Stomach (tissue), 19 donors: ENCODE measurements at places on chromosomes 7 and 10.

GRCh38 chr7:155398944-155399343 lies 59.0 kb upstream of the EN2 start:
- no peaks in the 10 kb centered on the region for H3K36me3 ChIP-seq
- no peaks in the 10 kb centered on the region for H3K4me1 ChIP-seq
- H3K27ac ChIP-seq: no peak overlapping the region
- peaks cover 4% of the 10 kb centered on the region for H3K27me3 ChIP-seq
- DNase-seq: no peak

GRCh38 chr7:100693312-100694097 lies 545 bp downstream of the GIGYF1 start:
- peaks cover 37% of the 10 kb centered on the region for H3K4me1 ChIP-seq
- no peak for DNase-seq
- H3K4me3 ChIP-seq: peak overlapping the region; percentile 98
- peaks cover 15% of the 10 kb centered on the region for H3K36me3 ChIP-seq
- no peaks in the 10 kb centered on the region for H3K27me3 ChIP-seq
- H3K27ac ChIP-seq: peak overlapping the region; percentile 77

DNA sequence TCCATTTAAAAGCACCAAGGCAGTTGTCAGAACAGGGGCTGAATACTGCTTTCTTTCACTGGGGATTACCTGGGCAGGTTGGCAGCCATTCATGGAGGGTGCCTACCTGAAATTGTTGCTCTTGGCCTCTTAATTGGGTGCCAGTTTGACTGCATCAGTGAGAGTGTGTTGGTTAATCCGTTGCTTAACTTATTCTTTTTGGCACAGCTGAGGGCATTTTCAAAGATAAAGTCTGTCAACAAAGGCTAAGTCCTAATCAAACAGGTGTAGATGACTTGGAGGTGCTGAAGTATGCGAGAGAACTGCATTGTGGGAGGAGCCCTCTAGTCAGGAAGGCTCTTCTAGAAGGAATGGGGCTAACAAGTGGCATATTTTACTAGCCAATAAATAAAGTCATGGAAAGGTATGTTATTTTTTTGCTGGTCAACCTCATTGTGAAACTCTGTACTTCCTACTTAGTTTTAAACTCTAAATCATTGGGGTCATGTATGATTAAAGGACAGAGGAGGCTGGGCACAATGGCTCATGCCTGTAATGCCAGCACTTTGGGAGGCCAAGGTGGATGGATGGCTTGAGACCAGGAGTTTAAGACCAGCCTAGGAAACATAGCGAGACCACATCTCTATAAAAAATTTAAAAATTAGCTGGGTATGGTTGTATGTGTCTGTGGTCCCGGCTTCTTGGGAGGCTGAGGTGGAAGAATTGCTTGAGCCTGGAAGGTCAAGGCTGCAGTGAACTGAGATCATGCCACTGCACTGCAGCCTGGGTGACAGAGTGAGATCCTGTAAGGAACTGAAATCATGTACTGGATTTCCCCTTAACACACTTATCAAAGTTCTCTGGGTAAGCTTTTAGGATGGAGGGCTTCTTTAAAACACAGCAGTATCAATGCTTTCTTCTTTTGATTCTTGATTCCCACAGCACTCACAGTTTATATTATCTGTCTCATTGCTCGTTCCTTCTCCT lies 134.1 kb downstream of the LRMDA start:
- DNase-seq: peak; percentile 53
- H3K36me3 ChIP-seq: no peaks in the 10 kb centered on the region
- no peak overlapping the region for H3K4me3 ChIP-seq

DNA sequence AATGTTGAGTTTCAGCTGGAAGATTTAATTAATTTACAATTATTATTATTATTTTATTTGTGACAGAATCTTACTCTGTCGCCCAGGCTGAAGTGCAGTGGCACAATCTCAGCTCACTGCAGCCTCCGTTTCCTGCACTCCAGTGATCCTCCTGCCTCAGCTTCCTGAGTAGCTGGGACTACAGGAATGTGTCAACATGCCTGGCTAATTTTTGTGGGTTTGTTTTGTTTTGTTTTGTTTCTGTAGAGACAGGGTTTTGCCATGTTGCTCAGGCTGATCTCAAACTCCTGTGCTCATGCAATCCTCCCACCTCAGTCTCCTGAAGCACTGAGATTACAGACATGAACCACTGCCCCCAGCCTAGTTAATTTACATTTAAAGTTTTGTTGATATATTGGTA lies 93.8 kb upstream of the MEOX2 start:
- no peak overlapping the region for H3K4me3 ChIP-seq
- no peak for DNase-seq
- no peak overlapping the region for H3K27ac ChIP-seq
- no peaks in the 10 kb centered on the region for H3K27me3 ChIP-seq
- no peaks in the 10 kb centered on the region for H3K36me3 ChIP-seq
- H3K4me1 ChIP-seq: no peaks in the 10 kb centered on the region

GRCh38 chr7:47407821-47408674 lies 173.9 kb downstream of the TNS3 start:
- H3K4me1 ChIP-seq: peaks cover 70% of the 10 kb centered on the region
- DNase-seq: peak; percentile 38
- peaks cover 9% of the 10 kb centered on the region for H3K36me3 ChIP-seq

GRCh38 chr7:39580149-39580874 lies 14.1 kb downstream of the YAE1 start:
- no peak overlapping the region for H3K4me3 ChIP-seq
- H3K27me3 ChIP-seq: no peaks in the 10 kb centered on the region
- peak; percentile 97 for DNase-seq
- H3K27ac ChIP-seq: no peak overlapping the region
- H3K36me3 ChIP-seq: no peaks in the 10 kb centered on the region

DNA sequence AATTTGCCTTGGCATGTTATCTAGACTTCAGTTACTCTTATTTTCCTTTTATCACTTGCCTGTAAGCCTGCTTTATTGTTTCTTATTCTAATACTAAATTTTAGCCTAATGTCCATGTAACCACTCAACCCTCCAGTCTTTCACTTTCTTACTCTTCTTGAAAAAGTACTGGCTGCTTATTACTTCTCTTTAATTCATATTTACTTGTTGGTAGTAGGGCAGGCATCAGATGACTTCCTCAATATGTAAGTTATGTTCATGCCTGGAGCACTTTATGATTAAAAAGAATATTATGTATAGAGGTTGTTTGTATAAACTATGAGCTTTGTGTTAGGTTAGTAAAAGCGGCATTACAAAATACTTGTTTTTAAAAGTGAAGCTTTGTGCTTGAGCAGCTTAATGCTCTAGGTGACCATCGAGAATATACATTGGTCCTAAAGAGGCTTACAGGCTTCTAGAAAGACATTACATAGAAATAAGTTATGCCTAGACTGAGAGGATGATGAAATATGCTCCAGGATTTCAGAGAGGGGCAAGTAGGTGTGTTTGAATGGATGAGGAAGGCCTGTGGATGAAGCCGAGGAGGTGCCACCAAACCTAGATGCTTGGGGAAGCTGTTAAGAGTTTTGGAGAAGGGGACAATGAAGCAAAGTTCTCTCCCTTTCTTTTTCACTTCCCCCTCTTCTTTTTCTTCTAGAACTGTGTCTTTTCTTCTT lies 207.1 kb upstream of the HDAC9 start:
- H3K27me3 ChIP-seq: no peaks in the 10 kb centered on the region
- H3K4me3 ChIP-seq: no peak overlapping the region
- no peaks in the 10 kb centered on the region for H3K36me3 ChIP-seq
- DNase-seq: no peak

DNA sequence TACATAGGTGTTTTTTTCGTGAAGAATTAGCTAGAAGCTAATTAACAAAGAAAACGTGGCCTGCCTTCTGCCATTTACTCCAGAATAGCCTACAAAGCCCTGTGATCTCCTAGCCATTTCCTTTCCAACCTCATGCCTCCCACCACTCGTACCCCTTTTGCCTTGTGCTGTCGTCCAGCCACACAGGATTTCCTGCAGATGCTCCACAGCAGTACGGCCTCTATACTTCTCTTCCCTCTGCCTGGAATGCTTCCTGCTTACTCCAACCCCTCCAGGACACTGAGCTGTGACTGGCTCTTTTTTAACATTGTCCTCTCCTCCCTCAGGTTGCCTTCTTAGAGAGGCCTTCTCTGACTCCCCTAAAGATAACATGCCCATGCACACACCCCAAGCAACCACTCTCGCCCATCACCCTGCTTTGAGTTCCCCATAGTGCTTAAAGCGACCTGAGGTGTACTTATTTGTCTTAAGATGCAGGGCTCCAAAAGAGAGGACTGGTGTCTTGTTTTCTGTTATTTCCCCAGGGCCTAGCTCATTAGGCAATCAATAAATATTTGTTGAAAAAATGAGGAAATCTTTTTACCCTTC lies 32.7 kb downstream of the STK17A start:
- peaks cover 52% of the 10 kb centered on the region for H3K36me3 ChIP-seq
- no peak overlapping the region for H3K4me3 ChIP-seq
- H3K4me1 ChIP-seq: peaks cover 31% of the 10 kb centered on the region
- H3K27ac ChIP-seq: no peak overlapping the region

GRCh38 chr7:96449094-96449493 lies 127.2 kb upstream of the SLC25A13 start:
- DNase-seq: no peak
- no peaks in the 10 kb centered on the region for H3K4me1 ChIP-seq
- no peak overlapping the region for H3K4me3 ChIP-seq
- no peaks in the 10 kb centered on the region for H3K27me3 ChIP-seq
- no peak overlapping the region for H3K27ac ChIP-seq

DNA sequence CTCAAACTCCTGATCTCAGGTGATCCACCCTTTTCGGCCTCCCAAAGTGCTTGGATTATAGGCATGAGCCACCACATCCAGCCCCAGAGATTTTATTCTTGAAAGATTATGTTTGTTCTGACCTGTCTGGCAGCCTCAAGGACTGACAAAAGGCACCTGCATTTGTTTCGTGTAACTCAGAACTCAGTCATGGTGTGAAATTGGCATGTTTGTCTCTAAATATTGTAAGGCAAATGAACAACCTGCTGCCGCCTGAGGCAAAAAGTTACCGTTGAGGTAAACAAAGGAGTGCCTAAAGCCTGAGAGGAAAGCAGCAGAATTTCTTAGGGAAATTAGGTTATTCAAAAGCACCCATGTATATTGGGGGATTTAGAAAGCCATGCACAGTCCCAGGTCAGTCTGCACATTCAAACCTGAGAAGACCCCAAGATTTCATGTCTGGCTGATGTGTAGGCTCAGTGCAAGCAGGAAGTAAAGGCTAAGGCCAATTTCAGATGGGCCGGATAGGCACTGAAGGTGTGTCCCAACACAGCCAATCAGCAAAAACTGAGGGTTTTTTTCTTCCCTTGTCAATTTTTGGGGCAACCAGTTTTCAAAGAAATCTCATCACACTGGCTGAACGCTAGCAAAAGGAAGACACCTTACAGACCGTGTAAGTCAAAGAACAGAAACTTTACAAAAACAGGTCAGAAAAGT lies 33.3 kb upstream of the HHEX start:
- no peak for DNase-seq
- H3K4me1 ChIP-seq: no peaks in the 10 kb centered on the region
- no peaks in the 10 kb centered on the region for H3K27me3 ChIP-seq

DNA sequence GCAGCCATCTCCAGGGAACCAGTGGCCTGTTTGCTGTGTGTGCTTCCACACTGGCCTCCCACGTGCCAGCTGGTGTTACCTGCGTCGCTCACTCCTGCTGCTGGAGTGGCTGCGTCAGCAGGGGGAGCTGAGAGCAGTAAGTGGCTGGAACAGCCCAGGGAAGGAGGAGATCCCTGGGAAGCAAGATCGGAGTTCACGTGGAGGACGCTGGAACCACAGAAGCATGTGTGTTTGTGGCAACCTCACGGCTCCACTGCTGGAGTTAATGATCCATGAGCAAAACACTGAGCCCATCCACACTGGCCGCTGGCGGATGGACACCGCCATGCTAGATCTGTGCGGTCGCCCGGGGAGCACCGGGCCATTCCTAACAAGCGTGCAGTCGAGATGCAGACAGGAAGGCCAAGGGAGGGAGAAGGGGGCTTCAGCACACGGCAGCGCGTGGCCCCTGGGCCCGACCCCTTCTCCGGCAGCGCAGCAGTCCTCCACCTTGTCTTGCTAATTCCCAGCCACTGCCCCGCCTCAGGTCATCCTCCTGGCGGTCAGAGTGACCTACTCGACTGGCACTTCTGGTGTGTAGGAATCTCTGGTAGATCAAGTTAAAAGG lies 68.5 kb upstream of the EEPD1 start:
- no peaks in the 10 kb centered on the region for H3K27me3 ChIP-seq
- H3K36me3 ChIP-seq: no peaks in the 10 kb centered on the region
- H3K27ac ChIP-seq: no peak overlapping the region
- H3K4me1 ChIP-seq: no peaks in the 10 kb centered on the region
- H3K4me3 ChIP-seq: no peak overlapping the region

DNA sequence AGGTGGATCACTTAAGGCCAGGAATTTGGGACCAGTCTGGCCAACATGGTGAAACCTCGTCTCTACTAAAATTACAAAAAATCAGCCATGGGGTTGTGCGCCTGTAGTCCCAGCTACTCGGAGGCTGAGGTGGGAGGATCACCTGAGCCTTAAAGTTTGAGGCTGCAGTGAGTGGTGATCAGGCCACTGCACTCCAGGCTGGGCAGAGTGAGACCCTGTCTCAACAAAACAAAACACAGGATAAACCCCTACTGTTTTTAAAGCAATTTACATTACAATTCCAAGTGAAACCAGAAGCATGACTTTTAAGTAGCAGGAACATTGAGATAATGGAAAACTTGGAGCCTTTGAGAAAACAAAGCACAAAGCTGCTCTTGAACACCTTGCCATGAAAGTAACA lies 92.4 kb upstream of the BTBD16 start:
- no peaks in the 10 kb centered on the region for H3K27me3 ChIP-seq
- no peak for DNase-seq
- no peak overlapping the region for H3K27ac ChIP-seq
- H3K4me3 ChIP-seq: no peak overlapping the region
- peaks cover 24% of the 10 kb centered on the region for H3K4me1 ChIP-seq
- no peaks in the 10 kb centered on the region for H3K36me3 ChIP-seq

DNA sequence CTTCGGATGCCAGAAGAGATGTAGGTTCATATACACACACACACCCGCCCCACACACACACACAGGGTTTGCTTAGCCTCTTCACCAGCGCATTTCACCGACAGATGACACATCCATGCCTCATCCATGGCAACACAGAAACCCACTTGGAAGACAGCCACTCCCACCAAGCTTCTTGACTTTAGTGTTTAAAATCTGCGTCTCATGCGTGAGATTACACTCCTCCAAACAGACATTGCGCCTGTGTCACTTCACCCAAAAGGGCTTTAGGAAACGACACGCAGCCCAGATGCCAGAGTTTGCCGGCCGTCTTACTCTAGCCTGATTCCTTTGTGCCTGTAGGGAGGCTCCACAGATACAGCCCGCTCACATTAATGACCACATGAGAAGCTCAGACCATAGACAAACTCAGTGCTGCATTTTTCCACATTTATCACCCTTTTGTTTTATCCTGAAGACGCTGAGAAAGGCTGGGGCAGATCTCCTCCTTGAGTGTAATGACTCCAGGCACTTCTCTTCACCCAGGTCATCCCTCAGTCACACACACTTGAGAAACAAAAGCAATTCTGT lies 73.8 kb downstream of the DIP2C start:
- H3K36me3 ChIP-seq: no peaks in the 10 kb centered on the region
- DNase-seq: no peak
- H3K4me1 ChIP-seq: peaks cover 90% of the 10 kb centered on the region
- H3K27me3 ChIP-seq: no peaks in the 10 kb centered on the region
- H3K27ac ChIP-seq: no peak overlapping the region
- H3K4me3 ChIP-seq: no peak overlapping the region
